ENCODE measurements at places on chromosomes 6 and 20.

DNA sequence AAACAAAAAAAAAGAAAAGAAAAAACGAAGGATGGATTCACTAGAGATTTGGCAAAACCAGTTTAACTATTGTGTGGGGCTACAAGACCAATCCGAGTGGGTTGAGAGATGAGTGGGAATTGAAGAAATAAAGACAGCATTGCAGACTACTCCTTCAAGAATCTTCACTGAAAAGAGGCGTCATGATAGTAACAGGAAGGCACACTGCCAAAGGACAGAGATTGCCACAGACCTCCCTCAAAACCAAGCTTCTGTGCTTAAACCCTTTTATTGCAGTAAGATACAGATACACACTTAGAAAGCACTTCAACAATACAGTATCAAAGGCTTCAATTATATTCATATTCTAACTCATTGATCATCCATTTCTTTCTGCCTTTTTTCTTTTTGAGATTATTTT lies 103.9 kb downstream of the IPCEF1 start:
- no peak for DNase-seq

DNA sequence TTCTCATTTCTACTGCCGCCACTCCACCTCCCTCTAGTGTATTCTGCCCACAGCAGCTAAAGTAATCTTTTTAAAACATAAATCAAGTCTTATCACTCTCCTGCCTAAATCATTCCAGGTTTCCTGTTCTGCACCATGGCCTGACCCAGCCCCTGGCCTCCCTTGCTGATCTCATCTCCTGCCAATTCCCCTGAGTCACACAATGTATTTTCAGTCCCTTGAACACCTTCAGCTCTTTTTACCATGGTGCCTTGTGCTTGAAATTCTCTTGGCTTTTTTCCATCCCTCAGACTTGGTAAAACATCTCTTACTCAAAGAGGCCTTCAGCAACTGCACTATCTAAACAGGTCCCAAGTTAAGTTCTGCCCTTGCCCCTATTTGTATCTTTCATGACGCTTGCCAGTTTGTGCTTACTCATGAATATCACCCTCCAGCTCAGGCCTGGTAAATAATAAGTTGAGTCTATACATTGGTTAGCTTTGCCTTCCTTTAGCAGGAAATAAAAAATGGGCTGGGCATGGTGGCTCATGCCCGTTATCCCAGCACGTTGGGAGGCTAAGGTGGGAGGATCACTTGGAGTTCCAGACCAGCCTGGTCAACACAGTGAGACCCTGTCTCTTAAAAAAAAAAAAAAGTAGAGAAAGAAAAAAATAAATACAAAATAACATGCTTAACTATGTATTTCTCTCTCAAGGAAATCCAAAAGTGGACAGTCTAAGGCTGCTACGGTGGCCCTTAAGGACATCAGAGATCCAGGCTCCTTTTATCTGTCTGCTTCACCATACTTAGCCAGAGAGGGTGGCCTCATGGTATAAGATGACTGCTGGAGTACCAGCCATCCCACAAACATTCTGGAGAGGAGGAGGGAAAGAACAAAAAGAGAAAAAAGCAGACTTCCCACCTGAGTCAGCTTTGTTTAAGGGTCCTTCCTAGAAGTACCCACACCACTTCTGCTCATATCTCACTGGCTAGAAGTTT lies 62.2 kb downstream of the ARFGEF2 start:
- no peak for DNase-seq

GRCh38 chr6:38634518-38634917 lies 5.2 kb downstream of the BTBD9 start:
- DNase-seq, result no peak

DNA sequence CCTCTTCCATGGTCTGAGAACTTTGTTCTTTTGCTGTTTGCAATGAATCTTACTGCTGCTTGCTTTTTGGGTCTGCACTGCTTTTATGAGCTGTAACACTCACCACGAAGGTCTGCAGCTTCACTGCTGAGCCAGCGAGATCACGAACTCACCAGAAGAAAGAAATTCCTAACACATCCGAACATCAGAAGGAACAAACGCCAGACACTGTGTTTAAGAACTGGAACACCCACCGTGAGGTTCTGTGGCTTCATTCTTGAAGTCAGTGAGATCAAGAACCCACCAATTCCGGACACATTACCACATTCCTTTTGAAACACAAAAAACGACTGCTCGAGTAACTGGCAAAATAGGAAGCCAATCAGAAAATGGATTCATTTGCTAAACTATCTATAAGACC lies 471.8 kb downstream of the TFAP2A start:
- no peak for DNase-seq

- DNase-seq, result no peak
Measured at GRCh38 chr6:100892693-100893092, 11.6 kb upstream of the ASCC3 start.

DNA sequence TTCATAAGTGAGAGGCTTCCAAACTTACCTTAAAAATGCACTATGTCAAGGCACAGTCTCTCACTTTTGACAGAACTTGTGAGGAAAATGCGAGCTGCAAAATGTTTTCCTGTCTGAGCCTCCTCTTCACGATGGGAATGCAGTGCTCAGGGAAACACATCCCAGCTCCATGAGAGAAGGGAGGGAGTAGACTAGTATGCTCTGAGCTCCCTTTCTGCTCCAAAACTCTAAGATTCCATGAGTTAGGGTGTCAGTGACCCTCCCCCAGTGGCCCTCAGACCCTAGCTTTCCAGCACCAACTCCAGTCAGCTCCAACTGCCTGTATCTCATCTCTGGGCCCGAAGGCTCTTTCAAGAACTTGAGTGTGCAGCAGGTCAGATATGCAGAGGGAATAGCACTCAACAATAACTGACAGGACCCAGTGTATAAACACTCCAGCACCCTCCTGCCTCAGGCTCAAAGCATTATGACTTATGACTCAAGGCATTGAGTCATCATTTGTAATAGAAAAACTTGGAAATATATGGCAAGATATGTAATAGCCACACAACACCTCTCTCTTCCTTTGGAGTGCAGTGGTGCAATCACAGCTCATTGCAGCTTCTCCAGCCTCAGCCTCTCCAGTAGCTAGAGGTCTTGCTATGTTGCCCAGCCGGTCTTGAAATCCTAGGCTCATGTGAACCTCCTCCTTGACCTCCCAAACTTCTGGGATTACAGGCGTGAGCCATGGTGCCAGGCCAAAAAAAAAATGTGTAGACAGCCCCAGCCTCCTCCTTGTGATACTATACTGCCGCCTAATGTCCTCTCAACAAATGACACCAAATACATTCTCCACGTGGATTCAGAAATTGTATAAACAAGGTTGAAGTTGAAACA lies 16.7 kb upstream of the ENTPD6 start:
- peak; percentile 68 for DNase-seq

GRCh38 chr6:116827561-116828240 lies 1.2 kb downstream of the GPRC6A start:
- no peak for DNase-seq

DNA sequence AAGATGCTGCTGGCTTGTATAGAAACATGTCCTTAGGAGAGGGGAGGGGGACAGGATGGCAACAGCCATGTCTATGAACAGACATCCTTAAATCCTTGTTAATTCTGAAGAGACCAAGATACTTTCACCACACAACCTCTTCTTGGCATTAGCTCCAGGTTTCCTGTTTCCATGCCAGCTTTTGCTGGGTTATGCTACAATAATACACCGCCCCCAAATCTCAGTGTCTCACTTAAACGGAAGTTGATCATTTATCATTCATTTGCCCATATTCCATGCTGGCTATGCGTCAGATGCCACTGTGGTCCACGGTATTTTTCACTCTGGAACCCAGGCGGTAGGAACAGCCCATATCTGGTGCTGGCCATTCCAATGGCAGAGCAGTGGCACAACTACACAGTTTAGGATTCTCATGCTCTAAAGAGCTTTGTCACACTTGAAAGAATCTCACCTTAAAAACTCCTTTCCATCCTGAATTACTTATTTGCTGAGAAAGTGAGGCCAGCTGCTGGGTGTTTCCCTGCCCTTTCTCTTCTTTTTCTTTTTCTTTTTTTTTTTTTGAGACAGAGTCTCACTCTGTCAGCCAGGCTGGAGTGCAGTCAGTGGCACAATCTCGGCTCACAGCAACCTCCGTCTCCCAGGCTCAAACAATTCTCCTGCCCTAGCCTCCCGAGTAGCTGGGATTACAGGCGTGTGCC lies 3.7 kb upstream of the RNASET2 start:
- no peak for DNase-seq

DNA sequence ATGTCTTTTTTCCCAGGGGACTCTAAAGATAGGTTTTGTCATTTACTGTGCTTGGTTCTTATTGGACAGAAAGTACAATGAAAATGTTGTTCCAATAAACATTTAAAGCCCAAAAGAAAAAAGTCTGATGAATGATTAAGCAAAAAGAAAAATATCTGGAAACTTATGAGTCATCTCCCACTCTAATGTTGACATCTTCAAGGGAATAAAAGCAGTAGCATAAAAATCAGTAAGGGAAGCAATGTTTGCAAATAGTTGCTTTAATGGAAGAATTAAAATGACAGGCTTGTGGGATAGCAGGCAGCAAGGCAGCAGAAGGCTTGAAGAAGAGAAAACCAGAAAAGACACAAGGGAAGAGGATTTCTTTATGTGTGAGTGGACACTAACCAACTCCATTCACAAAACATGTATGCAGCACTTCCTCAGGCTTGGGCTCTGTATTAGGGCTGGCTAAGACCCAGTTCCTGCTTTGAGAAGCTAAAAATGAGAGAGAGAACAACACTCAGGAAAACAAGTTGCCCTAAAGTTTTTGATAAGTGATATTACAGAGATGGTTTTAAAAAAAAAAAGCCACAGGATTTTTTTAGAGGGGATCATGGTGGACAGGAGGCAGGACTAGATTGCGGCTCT lies 263.2 kb upstream of the NT5E start:
- DNase-seq, result no peak

DNA sequence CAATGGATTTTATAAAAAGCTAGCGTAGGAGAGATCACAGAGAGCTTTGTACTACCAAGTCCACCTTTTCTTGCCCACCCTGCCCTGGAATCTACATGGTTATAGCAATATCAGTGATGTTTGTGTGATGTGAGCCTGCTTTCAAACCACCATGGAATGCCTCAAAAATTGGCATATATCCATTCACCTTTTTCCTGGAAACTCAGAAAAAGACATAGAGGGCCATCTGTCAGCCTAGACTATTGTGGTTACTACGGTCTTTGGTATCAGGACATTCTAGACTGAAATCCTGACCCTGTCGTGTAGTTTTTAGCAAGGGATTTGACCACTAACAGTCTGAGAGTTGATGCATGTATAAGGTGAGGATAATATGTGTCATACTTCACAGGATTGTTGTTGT lies 239.6 kb downstream of the GRIK2 start:
- no peak for DNase-seq

DNA sequence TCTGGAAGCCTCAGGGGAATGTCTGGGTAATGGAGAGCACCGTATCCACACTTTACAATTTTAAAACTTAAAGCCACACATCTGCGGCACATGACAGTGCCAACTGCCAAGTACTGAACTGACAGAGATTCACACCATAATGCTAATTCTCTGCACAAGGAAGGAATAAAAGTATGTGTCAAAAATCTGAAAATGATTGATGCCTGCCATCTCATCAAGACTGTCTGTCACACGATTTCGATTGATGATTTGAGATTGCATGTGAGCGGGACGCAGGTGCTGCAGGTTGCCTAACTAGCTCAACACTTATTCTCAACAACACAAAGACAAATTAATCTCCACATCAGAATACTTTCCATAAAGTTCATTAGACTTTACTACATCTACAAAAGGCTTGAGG lies 391.2 kb downstream of the PRKN start:
- DNase-seq, result no peak

DNA sequence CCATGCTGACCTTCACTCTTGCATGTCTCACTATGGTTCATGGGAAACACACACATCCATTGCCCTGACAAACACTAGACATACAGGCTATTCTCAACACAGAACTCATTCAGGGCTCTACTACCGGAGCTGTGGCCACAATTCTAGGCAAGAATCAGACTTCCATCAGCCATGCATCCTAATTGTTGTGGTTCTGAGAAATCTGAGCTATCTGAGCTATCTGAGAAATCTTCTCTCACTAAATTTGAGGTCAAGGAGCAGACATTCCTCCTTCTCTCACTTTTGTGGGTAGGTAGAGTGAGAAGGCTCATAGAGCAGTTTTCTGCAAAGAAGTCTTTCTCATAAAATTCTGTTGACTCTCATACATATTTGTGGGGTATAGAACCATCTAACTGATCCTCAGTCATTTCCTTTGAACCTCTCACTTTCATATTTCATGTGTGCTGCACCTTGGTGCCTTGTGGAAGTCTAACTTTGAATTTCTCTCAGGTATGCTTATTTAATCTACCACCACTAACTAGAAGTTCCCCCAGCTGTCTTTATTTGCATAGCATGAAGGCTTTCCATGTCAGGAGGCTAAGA lies 43.6 kb downstream of the ADGRF1 start:
- no peak for DNase-seq

GRCh38 chr6:16481697-16482399 lies 243.5 kb downstream of the GMPR start:
- peak; percentile 92 for DNase-seq

DNA sequence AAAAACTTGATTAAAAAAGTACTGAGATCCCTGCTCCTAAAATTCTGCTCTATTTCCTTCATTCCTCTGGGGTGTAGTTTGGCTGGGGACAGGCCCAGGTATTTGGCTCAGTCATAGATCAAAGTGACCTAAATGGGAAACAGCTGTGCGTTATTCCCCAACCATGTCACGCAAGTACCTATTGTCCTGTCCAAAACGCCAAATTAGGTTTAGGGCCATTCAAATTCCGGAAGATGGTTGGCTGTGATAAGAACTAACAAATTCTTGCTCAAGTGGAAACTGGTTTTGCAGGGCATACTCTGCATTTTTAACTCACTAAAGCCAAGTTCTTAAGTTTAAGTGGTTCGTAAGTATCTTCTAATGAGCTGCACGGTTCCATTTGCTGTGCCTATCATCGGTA lies 147.6 kb upstream of the TMEM170B start:
- DNase-seq, result no peak

DNA sequence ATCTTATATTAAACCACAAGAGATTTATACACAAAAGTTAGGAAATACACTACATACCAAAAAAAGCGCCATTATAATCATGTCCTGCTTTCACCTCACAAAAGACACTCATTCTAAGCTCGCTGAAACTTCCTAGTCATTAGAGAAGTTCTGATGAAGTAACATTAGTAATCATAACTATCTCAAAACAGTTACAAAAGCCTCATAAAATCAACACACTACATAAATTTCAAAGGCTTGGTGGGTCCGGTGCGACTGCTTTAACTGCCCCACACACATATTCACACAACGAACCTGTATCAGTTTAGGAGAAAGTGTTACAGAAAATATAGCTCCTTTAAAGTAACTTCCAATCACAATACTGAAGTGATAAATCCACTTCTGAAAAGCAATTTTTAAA lies 1.9 kb downstream of the PHIP start:
- DNase-seq, result peak; percentile 29

DNA sequence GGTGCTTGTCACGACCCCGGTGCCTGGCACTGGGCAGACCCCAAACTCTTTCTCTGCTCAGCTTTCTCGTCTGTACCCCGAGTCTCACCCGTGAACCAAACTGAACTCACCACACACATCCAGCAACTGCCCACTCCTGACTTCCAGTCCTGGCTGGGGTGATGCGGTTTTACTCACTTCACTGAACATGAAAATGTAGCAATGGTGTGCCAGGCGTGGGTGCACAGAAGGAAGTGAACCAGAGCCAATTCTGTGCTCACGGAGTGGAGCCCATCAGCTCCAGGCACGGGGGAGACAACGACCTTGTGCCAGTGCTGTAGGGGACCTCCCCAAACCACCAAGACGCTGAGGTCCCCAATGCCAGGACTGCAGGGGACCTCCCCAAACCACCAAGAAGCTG lies 78.7 kb upstream of the AFDN start:
- no peak for DNase-seq

Data from natural killer cell (primary cell).